GM12891 (cell line): ENCODE measurements at places on chromosomes 11 and 22.

- no peak for DNase-seq
Observed at GRCh38 chr11:96338910-96339705, 3.9 kb downstream of the MAML2 start.

GRCh38 chr22:17102297-17102667 lies 17.5 kb downstream of the IL17RA start:
- DNase-seq, result no peak

GRCh38 chr11:102436561-102436960 lies 16.0 kb downstream of the TMEM123 start:
- no peak for DNase-seq

- DNase-seq, result no peak
Observed at GRCh38 chr11:125542709-125543108, 26.6 kb upstream of the EI24 start.

DNA sequence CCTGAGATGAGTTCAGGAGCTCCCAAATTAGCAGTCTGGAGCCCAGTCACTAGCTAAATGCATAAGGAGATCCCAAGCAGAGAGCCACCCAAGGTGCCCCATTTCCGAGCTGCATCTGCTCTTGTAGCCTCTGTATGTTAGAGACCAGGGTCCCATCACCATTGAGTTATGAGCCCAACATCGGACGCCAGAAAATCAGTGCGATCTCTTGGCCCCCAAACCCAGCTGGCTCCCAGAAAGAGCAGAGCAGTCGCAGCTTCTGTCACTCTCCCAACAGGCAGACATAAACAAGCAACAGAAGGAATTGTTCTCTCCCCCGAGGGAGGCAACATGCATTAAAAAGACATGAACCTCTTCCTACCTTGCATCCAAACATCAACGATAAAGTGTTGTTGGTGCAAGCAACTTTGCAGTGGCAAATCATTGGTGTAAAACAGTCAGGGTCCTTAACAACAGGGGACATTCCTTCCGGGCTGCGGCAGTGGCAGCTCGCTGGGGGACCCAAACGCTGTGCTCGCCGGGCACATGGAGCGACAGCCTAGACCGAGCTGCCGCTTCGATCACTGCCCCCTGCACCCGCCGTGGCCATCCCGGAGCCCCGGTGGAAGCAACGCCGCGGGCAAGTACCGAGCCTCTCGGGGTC lies 907.1 kb downstream of the DLG2 start:
- DNase-seq, result no peak

DNA sequence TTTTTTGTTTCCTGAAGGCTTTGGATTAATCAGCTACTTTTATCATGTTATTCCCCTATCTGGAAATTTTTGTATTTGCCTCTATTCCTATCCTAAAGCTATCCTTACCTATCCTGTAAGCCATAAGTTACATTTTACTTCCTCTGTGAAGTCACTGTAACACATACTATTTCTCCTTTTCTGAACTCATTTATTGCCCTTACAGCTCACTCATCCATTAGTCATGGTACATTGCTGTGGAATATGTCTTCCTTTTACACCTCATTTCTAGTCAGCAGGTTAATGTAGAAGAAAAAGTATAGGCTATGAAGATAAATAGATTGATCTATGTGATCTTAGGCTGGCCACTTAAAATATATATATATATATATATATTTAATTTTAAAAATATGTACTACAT lies 28.0 kb downstream of the SWAP70 start:
- no peak for DNase-seq

GRCh38 chr11:57314221-57314973 lies 10.4 kb downstream of the TNKS1BP1 start:
- no peak for DNase-seq

- no peak for DNase-seq
Observed at GRCh38 chr11:20421946-20422345, 34.4 kb downstream of the PRMT3 start.

GRCh38 chr11:84543367-84544159 lies 1083.6 kb downstream of the DLG2 start:
- no peak for DNase-seq

DNA sequence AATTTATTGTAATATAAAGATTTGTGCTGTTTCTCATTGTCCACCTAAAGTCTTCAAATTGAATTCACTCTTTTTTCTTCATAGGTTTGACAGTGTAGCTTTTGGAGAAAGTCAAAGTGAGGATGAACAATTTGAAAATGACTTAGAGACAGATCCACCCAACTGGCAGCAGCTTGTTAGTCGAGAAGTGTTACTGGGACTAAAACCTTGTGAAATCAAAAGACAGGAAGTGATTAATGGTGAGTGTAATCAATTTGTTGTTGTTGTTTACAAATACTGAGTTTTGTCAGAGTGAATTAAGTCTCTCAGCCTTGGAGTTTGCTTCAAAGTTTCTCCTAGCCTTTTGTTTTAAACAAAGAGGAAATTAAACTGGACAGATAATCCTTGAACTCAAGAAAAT lies 53.6 kb upstream of the GRIK4 start:
- no peak for DNase-seq

- DNase-seq, result no peak
Observed at GRCh38 chr11:42674436-42674835, 637.4 kb upstream of the API5 start.

GRCh38 chr22:38350444-38351359 lies 33.5 kb upstream of the CSNK1E start:
- no peak for DNase-seq

GRCh38 chr11:44940404-44940803 lies 10.3 kb downstream of the TP53I11 start:
- DNase-seq, result no peak

- no peak for DNase-seq
Observed at GRCh38 chr11:1317993-1318392, 8.6 kb upstream of the TOLLIP start.

DNA sequence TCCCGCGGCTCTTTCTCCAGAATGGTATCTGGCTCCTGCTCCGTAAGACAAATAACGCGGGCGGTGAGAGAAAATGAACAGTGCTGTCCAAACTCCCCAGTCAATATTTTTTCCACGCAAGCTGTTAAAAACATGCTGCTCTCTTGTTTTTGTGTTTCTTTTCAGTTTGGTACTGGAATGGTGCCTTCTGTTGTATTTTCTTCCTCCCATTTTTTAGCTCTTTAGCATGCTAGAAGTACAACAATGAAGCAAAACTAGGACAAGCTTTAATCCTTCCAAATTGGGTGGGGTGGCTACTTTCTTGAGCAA lies 599 bp upstream of the PPP2R1B start:
- DNase-seq, result no peak

DNA sequence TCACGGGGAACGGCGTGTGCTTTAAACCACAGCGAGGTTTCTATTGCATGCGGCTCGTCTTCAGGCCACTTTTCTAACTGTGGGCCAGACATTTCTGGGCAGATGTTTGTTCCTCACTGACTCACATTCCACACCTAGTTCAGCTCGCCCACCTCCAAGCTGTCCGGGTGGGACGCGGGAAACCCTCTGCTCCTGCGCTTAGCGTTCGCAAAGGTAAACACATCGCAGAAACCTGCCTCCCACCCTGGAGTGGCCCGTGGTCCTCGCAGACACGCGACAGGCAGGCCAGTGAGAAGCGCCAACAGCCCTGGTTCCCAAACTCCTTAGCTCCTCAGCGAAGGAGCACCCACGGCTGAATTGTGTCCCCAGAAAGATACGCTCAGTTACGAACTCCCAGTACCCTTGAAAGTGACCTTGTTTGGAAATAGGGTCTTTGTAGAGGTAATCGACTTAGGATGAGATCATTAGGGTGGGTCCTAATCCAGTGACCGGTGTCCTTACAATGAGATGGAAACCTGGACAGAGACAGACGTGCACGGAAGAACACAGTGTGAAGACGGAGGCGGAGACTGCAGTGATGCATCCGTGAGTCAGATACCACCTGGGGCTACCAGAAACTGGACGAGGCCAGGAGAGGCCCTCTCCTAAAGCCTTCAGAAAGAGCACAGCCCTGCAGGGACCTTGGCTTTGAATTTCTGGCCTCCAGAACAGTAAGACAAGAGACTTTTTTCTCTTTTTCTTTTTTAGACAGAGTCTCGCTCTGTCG lies 82.7 kb downstream of the CELSR1 start:
- DNase-seq, result no peak

DNA sequence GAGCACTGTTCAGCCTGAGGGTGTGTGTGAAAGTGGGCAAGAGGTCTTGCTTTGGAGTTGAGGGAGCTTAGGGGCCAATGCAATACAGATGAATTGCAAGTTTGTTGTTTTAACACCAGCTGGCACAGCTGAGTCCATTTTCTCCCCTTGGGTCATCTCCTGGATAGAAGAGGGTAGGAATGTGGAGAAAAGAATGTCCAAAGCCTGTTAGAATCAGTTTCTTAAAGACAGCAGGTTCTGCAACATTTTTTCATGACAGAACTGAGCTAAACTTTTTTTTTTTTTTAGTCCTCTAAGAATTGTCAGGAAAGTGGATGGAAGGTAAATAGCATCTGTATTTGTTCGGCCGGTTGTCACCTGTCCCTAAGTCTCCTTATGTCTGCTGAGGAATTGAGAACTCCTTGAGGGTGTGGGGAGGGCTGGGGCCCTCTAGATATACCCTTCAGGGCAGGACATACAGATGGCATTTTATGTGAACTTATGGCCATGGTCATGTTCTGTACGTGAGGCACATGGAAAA lies 211.1 kb upstream of the CADM1 start:
- no peak for DNase-seq

DNA sequence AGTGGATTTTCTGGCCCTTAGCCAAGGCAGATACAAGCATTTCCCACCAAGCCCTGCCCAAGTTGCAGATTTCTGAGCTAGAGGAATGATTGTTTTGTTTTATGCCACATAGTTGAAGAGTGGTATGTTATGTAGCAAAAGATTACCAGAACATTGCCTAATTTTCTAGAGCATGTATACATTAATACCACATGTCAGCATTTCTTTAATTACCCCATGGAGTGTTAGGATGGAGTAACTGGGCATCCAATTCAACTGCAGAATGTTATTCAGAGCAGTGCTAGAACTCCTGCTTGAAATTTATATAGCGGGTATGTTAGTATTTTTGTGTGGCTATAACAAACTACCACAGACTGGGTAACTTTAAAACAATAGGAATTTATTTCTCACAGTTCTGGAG lies 24.4 kb upstream of the CYP2R1 start:
- DNase-seq, result no peak

DNA sequence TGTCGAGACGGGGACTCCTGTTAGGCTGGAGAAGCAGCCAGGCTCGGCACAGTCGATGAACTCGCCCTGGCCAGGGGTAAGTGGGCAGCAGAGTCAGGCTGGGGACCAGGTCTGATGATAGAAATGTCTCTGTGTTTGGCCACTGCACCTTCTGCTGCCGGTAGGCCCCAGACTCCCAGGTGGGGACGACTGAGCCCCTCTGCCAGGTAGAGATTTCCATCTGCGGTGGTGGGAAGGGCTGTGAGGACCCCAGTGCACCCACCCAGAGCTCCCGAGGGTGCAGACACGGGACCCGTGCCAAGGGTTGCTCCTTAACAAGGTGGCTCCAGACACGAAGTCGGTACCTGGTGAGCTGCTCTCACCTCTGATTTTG lies 862.5 kb downstream of the TBC1D22A start:
- DNase-seq, result no peak

- peak; percentile 18 for DNase-seq
Observed at GRCh38 chr11:74870485-74870884, 78.4 kb downstream of the XRRA1 start.

DNA sequence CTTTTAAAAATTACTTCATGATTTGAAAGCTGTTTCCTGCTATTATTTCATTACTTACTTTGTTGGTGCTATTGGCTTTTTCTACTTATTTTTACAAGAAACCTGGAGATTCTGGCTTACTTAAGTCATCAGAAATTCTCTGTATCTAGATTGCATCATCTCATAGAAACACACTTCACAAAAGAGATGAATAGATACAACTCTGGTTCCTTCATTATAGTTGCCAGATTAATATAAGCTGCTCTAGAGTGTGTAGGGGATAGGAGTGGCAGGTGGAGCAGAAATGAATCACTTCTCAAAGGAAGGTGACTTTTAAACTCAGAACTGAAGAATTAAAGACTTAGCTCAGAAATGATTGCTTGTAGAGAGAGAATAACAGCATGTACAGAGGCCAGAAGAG lies 20.0 kb downstream of the CYP2R1 start:
- DNase-seq, result no peak

DNA sequence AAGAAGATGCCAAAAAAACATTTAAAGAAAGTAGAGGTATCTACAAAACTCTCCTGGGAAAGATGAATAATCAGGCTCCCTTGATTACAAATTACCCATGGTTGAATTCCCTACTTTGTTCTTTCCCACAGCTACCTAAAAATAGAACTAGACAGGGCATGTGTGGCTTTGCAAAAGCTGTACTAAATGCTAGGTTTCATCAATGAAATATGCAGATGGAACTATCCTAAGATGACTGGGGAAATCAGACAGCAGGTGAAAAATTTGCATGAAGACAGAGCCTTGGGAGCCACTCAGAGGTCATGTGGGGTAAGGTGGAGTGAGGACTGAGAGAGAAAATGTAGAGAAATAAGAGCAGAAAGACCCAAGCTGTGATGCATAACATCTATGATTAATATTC lies 14.7 kb downstream of the LAYN start:
- no peak for DNase-seq

DNA sequence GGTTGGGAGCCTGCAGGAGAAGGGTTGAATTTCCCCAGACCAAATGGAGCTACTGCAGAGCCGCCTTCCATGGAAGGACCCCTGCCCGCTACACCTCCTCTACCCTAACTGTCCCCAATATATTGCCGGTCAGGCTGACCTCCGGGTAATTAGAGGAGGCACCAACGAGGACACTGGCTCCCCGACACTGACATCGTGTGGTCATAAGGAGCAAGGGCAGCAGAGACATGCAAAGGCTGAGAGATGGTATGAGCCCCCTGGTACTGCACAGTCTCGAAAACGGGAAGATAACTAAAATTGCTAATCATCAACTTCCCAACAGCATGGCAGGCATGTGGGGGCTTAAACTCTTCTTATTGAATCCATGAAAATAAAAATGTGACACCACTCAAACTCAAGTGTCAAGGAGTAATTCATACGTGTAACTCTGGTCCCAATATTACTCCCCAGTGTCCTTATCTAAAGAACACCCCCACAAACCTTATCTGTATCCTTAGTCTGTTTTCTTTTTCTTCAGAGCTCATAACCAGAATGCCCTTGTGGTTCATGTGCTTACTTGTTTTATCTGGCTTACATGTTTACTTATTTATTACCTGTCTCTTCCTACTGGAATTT lies 4.4 kb downstream of the CAVIN3 start:
- peak; percentile 39 for DNase-seq

GRCh38 chr11:2567026-2567671 lies 122.3 kb downstream of the KCNQ1 start:
- no peak for DNase-seq

DNA sequence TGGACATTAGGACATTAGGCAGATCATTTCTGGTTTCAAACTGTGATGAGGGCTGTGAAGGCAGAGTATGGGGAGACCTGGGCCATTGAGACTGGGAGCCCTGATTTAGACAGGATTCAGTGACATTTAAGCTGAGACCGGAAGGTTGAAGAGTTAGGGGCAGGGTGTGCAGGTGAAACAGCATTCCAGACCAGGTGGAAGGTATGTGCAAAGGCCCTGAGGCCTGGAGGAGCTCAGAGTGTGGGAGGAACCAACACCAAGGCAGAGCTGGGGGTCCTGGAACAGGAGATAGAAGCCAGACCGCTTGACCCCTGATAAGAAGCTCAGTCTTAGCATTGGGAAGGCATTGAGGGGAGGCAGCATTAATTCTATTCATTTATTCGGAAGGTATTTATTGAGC lies 32.5 kb downstream of the ZC3H7B start:
- no peak for DNase-seq

- no peak for DNase-seq
Observed at GRCh38 chr11:115170133-115170815, 333.9 kb downstream of the CADM1 start.
